Fibroblast of gingiva (primary cell): ENCODE measurements at places on chromosomes 7 and 10.
A peak's percentile ranks its signal among the peaks of the same experiment; 100 is the strongest.

DNA sequence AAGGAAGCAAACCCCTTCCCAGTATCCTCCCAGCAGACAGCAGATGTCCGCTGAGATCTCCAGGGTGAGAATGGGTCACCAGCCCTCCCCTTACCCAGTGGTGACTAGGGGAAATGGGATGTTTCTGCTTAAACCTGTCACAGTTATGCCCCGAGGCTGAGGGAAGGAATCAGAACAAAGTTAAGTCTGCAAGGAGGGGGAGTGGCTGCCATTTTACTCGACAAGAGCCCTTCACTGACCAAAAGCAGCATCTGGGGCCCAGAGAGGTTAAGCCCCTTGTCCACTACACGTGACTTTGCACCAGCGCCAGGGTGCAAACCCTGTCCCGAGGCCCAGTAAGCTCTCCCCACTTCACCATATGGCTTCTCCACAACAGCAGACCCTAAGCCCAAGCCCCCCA is 4.6 kb upstream of the NANOS1 start:
- DNase-seq, result peak; percentile 10

DNA sequence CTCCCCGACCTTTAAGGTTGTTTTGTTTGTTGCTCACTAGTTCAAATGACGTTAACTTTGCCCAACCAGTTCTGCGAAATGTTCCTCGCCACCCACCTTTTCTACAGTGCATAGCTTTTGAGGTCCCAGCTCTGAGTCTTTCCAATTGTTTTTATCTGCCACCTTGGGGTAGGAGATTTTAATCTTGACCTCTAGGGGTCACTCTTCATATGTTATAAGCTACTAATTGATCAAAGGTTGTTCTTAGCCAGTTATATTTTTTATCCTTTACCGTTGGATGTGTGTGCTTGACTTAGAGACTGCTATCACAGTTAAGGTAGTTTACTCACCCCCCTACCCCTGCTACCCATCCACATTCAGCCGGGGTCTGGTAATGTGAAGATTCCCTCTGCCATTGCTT is 372.4 kb downstream of the SUGCT start:
- DNase-seq, result no peak

GRCh38 chr10:35752469-35753461 is 110.7 kb upstream of the FZD8 start:
- peak; percentile 47 for DNase-seq

- DNase-seq, result peak; percentile 53
These were observed 83.2 kb downstream of the HECTD2 start for GRCh38 chr10:91493313-91493712.

DNA sequence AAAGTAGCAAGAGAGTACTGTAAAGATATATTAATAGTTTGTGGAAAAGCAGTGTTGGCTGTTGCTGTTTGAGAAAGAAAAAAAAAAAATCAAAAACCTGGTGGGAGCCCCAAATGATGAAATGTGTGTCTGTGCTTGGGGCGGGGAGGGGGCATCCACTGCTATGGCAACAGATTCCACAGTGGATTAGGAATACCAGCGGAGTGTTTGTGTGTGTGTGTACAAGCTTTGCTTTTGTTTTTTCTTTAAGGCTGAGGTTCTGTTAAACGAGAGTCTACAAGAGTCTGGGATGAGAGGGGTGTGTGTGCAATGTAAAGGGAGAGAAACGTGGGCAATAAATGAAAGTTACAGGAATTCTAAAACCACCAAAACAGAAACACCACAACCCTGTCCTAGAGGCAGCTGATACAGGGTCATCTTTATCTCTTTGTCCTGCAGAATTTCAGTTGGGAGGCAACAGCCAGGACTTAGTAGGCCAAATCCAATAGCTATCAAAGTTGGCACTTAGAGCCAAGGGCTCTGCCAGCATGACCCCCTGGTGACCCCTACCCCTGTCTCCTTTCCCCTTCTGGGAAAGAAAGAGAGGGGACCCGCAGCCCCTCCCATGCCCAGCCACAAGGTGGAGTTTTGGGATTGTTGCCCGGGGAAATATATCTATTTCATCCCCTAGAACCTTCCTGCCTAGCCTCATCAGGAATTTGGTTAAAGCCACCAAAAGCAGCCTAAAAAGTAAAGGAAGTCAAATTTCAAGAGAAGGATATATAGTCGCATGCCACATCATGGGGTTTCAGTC is 85.4 kb downstream of the OSBPL3 start:
- no peak for DNase-seq

- DNase-seq, result peak; percentile 56
These were observed 89.7 kb upstream of the STEAP1B start for GRCh38 chr7:22589641-22590201.

DNA sequence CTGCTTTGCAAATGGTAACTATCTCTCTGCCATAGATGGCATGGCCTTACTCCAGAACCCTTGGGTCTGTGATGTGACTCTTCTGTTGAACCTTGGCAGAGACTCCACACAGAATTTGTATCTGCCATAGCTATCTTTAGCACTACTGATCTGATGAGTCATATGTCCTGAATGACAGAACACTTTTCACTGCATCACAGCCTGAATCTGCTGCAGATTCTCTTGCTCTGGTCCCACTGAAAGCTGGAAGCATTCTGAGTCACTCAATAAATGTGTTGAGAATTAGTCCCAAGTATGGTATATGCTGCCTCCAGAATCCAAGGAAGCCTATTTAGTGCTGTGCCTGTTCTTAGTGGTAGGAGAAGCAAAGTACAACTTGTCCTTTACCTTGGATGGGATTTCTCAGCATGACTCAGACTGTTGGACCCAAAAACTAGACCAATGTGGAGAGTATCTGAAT is 39.5 kb upstream of the ANKRD1 start:
- DNase-seq, result peak; percentile 90

GRCh38 chr7:66301249-66301648 is 96.1 kb downstream of the TPST1 start:
- DNase-seq, result no peak

DNA sequence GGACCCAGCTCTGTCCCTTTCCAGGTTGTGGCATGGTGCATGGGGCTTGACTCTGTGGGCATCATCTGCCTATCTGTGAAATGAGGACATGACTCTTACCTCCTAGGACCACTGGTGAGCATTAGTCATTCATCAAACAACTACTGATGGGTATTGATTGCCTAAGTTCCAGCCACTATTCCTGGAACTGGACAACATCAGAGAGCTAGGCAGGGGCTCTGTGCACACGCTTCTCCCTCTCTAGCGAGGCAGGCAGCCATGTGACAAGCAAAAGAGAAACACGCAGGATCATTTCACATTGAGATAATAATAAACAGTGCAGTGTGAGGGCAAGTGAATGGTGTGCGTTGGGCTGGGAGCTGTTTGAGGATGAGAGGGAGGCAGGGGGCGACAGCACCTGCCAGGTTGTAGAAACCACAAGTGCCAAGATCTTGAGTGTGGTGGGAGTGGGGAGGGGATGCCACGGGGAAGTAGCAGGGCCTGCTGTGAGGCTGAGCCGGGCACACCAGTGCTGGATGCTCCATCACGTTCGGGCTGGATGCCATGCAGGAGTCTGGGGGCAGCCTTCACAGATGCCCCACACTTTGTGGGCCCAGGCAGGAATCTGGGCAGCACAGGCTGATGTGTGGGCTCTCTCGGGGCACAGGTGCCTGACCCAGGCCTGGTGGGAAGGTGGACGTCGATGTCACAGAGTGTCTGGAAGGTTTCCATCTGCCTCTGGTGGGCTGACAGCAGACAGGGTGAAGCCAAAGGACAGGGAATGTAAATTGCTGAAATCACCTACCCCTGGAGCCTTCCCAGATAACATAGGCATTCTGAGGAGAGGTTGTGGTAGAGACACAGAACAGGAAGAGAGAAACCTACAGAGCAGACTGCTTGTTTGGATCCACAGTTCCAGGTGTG is 405.5 kb downstream of the RPS24 start:
- no peak for DNase-seq

- peak; percentile 57 for DNase-seq
These were observed 21.0 kb downstream of the ZCWPW1 start for GRCh38 chr7:100407285-100408180.

GRCh38 chr10:46327685-46328084 is 40.9 kb downstream of the ANTXRL start:
- no peak for DNase-seq

- DNase-seq, result no peak
These were observed 163.2 kb downstream of the NOC3L start for GRCh38 chr10:94199565-94199964.

GRCh38 chr7:44149571-44150465 is 8.7 kb upstream of the MYL7 start:
- DNase-seq, result peak; percentile 21

DNA sequence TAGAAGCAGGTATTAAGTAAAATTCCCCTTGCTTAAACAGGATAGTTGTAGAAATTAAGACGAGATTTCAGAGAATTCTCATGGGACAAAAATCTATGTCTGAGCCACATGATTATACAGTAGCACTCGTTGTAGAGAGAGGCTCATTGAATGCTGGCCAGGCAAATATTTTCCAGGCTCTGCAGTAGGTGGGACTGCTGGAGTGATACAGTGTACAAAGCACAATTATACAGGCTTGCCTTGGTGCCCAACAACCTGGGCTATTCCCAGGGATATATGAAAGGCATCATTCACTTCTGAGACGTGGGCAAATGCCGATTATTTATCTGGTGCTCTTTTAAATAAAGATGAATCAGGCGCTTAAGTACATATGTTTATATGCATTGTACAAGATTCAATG is 380.6 kb downstream of the PHTF2 start:
- no peak for DNase-seq

DNA sequence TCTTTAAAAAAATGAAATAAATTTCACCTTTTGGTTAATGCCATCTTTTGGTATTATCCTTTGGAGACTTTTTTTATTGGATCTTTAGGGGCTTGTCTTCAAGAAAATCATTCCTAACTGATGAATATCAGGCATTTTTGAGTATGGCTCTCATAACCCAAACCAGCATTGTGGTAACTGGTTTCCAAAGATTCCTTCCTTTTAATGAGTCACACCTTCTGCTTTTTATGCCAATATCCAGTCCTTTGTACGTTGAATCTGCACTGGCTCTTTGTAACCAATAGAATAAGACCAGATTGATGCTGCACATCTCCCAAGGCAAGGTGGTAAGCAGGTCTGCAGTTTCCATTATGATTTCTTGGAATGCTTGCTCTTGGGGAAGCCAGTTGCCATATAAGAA is 89.1 kb downstream of the GPR158 start:
- DNase-seq, result no peak

- no peak for DNase-seq
These were observed 114.1 kb upstream of the PDLIM1 start for GRCh38 chr10:95404864-95405263.
